Midbrain (tissue), 1 donor: ENCODE measurements at places on chromosomes 7 and 10.

DNA sequence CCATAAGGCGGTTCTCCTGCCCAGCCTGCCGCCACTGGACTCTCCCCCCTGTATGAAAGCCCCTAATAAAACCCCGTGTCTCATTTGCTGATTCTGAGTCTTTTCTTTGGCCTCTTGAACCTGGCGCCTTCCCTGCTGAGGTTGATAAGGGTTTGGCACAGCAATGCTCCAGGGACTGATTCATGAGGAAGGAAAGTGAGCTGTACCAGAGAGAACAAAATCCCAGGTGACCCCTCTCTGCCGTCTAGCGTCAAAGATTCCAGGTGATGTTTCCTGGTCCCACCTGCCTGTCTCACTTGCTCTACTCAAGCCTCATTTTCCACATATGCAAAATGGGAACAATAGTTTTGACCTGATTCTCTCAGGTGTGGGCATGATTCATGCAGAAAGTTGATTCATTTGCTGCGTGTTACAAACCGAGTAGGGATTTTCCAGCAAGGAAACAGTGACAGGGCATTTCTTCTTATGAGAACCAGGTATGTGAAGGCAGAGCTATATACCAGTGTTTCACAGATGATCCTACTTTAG is 730.6 kb upstream of the IGFBP3 start:
- DNase-seq = no peak

DNA sequence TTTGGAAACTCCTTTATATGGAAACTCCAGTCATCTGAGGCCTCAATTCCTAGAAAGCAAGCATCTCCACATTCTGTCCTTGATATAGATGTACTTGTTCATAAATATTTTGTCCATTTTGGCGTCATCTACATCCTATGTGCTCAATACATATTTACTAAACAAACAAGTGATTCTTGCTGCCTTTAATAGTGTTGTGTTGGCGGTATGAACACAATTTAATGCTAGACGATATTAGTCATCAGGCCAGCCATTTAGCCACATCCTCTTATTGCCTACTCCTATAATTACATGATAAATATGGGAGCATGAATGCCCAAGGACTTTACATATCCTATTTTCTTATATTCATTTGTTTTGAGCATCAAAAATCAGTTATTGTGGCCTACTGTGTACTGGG is 18.5 kb upstream of the IFRD1 start:
- no peak for DNase-seq

DNA sequence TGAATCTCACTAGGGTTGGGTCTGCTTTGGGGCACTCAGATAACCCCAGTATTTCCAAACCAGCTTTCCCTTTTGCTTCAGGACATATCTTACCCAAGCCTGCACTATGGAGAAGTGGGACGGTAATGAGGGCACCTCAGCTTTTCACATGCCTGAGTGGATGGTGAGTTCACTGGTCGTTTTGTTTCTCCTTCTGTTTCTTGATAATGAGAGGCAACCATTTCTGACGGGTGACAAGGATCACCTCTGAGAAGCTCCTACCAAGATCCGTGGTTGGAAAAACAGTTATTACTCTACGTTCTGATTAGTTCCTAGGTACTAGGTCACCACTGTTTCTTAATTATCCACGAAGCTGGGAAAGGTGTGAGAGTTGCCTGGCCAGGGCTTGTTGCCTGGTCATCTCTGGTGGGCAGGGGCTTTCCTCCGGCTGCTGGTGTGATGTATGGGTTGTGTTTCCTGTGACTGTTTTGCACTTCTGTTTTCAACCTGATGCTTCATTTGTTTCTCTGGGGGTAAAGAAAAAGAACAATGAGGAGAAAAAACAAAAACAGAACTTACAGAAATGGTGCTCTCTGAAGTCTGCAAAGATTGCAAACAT is 65.7 kb upstream of the STRIP2 start:
- DNase-seq = no peak

- DNase-seq = no peak
Observed at GRCh38 chr10:33336582-33337325, 2.3 kb upstream of the NRP1 start.

DNA sequence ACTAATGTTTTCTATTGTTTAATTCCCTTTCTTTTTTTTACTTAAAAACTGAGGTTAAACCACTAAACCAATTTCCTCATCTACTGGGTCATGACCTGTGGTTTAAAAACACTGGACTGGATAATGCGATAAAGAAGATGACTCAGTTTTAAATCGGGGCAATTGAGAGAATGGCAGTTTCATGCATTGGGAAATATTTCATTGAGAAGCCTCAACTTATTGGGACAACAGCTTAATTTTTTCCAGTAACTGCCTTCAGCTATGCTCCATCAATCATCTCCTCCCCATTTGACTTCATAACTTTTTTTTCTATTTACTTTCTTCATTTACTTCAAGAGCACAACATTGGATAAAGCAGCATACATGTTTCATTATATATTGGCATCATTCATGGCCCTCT is 61.8 kb upstream of the MET start:
- no peak for DNase-seq

DNA sequence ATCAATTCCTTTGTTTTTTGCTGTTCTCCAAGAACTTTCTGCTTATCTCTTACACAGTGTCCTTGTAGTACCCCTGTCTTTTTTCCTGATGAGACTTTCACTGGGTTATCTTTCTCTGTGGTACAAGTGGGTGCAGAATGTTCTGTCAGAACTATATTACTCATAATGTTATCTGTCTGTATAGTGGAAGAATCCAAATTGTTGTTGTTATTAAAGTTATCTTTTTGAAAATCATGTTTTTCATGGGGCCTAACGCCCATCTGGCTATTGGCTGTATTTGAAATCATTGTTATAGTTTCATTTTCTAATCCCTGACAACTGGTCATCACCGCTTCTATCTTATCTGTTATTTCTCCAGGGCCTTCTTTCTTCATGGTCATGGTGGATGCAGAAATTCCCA is 163.0 kb upstream of the CCDC6 start:
- DNase-seq = no peak

- DNase-seq = no peak
Observed at GRCh38 chr10:71308985-71309384, 10.1 kb upstream of the SLC29A3 start.

GRCh38 chr10:78335691-78336401 is 302.2 kb downstream of the RPS24 start:
- peak; percentile 35 for DNase-seq

- DNase-seq = no peak
Observed at GRCh38 chr7:29397398-29397797, 166.2 kb upstream of the PRR15 start.

DNA sequence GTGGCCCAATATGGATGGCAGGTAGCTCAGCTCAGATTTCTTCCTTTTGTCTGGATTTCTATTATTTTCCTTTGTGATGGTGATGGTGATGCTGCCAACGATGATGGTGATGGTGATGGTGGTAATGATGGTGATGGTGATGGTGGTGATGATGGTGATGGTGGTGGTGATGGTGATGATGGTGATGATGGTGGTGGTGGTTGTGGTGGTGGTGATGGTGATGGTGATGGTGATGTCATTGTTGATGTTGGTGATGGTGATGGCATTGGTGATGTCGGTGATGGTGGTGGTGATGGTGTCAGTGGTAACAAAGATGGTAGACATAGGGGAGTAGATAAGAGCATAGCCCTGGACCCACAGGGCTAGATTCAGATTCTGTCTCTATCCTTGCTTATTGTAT is 25.4 kb downstream of the TTYH3 start:
- no peak for DNase-seq

DNA sequence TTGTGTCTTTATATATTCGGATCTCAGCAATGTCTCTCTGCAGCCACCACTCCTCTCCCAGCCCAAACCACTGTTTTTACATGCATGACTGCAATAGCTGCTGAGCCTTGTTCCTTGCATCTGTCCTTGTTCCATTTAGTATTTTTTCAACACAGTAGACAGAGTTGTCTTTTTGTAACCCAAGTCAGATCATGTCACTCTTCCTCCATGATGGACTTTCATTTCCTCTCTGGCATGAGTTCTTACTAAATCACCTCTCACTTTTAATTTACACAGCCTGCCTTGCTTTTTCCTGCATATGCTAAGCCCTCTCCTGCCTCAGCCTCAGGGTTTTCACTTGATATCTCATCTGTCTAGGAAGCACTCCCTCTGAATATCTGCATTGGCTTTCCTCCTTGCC is 353.2 kb downstream of the HGF start:
- DNase-seq = no peak

DNA sequence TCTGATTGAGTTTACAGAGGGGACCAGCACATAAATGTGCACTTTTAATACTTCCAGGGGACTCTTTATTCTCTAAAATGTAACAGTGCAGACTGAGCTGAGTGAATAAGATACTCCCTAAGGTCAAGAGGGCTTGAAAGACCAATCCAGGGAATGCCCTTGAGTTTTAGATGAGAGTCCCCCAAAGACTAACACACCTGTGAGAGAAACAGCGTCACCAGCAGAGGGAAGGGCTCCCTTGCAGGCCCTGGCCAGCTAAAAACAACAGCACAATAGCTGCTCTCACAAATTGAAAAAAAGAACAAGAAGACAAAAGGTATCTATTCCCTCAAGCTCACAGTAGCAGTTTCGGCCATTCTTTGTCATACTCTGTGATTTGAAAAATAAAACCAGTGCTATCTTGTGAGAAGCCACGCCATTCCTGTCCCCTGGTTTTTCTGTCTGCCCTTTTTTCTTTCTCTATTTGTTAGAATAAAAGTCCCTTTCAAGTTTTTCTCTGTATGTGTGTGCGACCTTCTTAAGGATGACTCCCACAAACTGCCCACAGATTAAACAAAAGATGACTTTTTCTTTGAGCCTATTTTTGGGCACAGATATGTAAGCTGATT is 230.4 kb upstream of the BMPER start:
- DNase-seq = no peak

DNA sequence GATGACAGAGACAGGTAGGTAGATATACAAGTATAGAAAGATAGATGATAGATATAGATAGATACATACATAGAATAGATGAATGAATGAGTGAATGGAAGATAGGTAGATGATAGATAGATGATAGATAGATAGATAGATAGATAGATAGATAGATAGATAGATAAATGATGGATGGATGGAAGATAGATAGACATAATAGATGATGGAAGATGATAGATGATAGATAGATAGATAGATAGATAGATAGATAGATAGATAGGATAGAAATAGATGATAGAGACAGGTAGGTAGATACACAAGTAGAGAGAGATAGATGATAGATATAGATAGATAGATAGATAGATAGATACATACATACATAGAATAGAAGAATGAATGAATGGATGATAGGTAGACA is 510.1 kb upstream of the AUTS2 start:
- DNase-seq = no peak
